ENCODE measurements at places on chromosomes 4 and X. TPM values are rescaled to one million over a fixed set of nuclear protein-coding genes. Genes with fewer than 3 reads are reported as not detected.

DNA sequence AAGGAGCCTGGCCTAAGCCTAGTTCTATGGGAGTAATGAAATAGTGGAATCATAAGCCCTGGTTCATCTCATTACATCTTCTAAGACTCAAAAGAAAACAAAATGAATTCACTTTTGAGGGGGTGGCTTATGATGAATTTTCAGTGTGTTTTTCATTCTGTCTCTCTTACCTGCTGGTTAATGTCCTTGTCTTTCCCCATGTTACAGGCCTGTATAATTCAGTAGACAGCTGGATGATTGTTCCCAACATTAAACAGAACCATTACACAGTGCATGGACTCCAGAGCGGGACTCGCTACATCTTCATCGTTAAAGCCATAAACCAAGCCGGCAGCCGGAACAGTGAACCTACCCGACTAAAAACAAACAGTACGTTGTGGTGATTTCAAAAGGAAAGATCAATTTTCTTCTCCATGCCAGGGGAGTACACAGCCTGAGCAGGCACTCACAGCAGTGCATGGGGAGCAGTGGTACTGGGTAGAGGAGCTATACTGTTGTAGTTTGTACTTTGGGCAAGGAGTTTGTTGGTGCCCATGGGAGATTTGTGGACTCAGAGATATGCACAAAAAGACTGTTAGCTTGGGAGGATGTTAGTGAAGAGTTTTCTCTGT lies 57.9 kb downstream of the TEX13B start:
- DNase-seq, result no peak

DNA sequence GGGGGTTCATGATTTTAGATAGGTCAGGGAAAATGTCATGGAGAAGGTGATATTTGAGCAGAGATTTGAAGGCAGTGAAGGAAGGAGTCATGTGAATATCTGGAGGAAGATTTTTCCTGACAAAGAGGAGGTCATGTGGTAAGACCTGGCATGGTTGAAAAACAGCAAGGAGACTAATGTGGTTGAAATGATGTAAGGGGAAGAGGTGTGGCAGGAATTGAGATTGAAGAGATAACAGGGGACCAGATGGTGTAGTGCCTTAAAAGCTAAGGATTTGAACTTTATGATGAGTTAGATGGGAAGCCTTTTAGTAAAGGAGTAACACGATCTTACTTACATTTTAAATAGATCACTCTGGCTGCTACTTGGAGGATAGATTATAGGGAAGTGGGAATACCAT lies 210.9 kb downstream of the RTL9 start:
- DNase-seq, result no peak

- DNase-seq, result no peak
Measured at GRCh38 chr4:89303814-89304388, 3.7 kb downstream of the GPRIN3 start.

DNA sequence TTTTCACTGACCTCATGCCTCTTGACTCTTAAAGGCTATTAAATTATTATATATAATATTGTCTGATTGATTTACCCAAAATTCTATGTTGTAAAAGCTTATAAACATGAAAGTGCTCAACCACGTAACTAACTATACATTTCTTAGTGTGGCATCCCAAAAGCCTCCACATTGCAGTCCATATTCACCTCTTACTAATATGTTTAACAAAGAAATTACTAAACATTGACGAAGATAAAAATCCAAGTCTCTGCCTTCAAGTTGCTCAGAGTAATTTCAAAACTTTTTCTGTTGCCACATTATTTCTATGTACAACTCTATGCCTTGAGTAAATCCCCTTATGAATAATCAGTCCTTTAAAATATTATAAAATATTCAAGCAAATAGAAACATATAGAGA lies 14.4 kb downstream of the DDIT4L start:
- no peak for DNase-seq

DNA sequence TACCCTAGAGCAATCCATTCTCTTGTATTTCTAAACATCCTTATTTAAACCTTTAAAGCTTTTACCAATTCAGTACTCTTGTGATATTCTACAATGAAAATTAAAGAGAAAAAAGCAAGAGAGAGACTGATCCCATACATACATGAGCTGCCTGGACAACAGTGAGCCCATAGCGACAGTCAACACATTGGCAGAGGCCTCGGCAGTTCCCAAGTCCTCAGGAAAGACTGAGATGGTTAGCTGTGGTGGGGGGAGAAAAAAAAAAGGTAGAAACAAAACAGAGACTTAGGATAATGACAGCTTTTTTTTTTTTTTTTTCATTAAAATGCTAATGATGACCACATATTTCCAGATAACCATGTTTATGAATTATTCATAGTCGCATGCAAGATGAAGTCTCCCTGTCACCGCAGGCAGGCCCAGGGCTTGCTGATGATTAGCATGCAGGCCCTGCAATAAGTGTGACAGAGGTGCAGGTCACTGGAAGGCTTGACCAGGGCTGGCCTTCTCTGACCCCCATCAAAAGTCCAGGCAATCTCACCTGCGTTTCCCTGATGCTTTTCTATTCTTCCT lies 148.8 kb downstream of the APBB2 start:
- no peak for DNase-seq

GRCh38 chr4:94911106-94911505 lies 153.4 kb downstream of the BMPR1B start:
- no peak for DNase-seq

Gene SLC49A3
- 14.6 TPM for total RNA-seq

DNA sequence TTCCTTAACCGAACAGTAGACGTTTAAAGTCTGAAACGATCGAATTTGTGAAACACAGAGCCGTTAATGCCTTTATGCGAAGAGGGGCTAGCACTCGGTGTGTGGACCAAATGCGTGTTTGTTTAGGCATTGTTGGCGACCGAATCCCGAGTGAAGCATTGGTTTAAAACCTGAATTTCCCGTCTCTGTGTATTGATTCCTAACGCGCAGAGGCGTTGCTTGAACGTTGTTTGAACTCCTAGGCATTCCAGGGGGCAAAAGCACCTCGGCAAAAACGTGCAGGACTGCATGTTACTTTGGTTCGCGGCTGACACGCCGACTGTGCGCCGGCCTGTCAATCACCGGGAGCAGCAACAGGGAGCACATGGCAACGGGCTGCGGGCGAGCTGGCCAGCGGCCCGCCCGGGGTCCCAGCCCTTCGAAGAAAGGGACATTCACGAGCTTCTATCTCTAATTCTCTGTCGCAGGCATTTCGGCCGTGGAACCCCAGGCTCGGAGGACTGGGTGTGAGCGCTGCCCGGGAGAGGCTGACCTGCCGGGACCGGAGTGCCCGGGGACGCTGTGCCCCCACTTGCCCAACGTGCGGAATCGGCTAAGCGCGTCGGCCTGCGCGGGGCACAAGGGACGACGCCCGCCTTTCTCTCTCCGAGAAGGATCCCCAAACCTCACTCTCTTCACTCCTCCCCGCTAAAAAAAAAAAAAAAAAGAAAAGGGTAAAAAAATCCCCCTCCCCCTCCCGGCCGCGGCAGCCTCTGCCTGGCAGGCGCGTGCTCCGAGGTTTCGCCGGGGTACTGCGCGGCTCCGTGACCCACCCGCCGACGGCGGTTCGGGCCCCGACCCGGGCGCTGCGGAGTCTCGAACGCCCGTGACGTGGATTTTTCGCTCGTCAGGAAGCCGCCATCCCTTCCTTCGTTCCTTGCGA lies 810 bp downstream of the SPRY1 start:
- DNase-seq, result peak; percentile 69

Gene DRP2
- 0.05 TPM for total RNA-seq

DNA sequence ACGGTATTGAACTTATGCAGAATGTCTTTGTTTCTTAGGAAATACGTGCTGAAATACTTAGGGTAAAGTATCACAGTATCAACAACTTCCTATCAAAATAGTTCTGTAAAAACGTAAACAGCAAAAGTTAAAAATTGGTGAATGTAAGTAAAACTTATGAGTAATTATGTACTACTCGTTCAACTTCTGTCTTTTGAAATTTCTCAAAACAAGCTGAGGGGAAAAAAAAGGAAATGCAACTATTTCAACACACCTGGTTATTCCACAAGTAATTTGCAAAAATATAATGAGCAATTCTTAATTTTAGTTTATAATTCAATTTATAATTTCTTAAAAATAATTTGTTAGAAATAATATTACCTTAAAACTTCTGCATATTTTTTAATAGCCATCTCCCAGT lies 8.3 kb downstream of the PPID start:
- DNase-seq, result no peak

- no peak for DNase-seq
Measured at GRCh38 chrX:1558761-1559468, 21.9 kb upstream of the P2RY8 start.

- no peak for DNase-seq
Measured at GRCh38 chrX:129636175-129636681, 18.5 kb downstream of the APLN start.

Gene DMRTC1
- total RNA-seq, result not detected

Gene SGCB
- 74.6 TPM for total RNA-seq

- DNase-seq, result peak; percentile 61
Measured at GRCh38 chrX:136768469-136769084, 12.2 kb downstream of the ARHGEF6 start.

DNA sequence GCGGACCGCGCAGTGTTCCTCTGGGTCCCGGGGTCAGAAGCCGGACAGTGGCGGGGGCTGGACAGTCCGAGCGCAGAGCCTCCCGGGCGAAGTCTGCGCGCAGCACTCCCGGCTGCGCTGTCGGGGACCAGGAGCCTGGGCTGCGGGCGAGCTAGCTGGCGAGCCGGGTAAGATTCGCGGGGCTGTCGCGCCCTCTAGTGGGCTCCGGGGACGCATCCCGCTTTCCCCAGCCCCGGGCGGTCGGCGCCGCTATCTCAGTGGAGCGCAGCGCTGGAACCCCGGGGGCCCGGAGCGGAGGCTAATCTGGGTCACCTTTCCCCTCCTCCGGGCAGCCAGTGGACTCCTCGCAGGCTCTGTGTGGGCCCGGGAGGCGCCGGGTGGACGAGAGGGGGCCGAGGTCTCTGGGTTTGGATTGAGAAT lies 4.2 kb downstream of the PDGFRA start:
- DNase-seq, result peak; percentile 91

DNA sequence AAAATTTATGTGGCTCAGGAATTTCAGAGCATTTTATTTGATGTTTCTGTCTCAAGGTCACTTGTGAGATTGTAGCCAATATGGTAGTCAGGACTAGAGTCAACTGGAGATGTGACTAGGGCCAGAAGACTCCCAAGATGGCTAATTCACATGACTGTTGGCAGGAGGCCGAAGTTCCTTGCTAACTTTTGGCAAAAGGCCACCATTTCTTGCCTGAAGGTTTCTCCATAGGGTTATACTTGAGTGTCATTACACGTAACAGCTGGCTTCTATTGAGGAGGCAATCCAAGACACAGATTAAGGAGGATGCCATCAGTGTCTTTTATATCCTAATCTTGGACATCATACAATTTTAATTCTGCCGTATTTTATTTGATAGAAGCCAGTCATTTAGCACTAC lies 162.3 kb upstream of the MAOA start:
- no peak for DNase-seq

- no peak for DNase-seq
Measured at GRCh38 chr4:166602068-166602467, 632.2 kb downstream of the SPOCK3 start.

- no peak for DNase-seq
Measured at GRCh38 chr4:41442810-41443209, 95.1 kb upstream of the LIMCH1 start.

- DNase-seq, result no peak
Measured at GRCh38 chrX:18927558-18927957, 56.4 kb downstream of the PHKA2 start.

DNA sequence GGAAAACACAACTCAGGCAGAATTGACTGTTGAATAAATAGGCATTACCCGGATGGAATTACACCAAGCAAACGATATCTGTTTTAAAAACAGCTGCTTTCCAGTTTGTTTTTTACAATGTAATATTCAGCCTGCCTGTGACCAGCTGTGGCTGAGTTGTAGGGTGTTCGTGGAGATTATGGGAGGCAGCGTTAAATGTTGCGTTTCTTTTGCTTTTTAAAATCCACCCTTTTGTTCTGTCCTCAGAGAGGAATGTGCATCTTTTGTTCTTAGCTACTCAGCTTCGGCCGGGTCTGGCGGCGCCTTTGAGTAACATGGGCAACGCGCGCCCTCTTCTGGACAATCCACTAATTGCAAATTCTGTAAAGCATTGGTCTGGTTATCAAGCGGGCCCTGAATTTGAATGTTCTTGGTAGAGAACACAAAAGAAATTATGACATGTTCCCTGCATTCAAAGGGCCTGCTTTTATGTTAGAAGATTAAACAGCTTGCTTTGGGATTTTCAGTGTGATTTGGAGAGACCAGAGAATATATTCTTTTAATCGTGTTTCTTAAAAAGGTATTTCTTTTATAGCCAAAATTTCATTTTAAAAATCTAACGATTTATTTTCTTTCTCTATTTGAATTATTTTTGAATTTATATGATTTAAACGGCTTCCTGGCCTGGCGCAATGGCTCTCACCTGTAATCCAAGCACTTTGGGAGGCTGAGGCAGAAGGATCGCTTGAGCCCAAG lies 76.3 kb upstream of the TRIM2 start:
- DNase-seq, result peak; percentile 83

- no peak for DNase-seq
Measured at GRCh38 chrX:42143866-42144592, 220.7 kb upstream of the CASK start.
